ENCODE measurements at places on chromosomes 1 and 21. TPM values are rescaled to one million over a fixed set of nuclear protein-coding genes. Genes with fewer than 3 reads are reported as not detected.
A peak's percentile ranks its signal among the peaks of the same experiment; 100 is the strongest.

The MAEL gene
- total RNA-seq = not detected

The UBXN10 gene
- total RNA-seq = 1.2 TPM

DNA sequence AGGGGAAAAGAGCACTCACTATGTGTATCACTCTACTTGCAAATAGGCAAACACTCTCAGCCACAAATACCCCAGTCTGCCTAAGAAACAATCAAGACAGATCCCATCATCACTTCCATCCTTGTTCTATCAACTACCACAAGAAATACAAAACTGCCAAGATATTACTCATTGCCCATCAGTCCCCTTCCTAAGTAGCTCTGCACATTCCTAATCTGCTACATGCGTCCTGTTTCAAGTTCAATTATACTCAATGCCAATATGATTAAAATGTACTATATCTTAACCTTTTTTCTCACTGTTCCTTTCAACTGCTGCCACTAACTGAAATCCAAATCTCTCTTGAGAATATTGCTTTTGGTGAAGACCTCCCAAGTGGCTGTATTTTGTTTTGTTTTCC, 1688.4 kb downstream of the PLA2G4A start:
- H3K36me3 ChIP-seq = no peaks in the 10 kb centered on the region
- H3K27me3 ChIP-seq = no peaks in the 10 kb centered on the region
- no peak for DNase-seq
- H3K27ac ChIP-seq = no peak overlapping the region
- no peak overlapping the region for H3K4me3 ChIP-seq

DNA sequence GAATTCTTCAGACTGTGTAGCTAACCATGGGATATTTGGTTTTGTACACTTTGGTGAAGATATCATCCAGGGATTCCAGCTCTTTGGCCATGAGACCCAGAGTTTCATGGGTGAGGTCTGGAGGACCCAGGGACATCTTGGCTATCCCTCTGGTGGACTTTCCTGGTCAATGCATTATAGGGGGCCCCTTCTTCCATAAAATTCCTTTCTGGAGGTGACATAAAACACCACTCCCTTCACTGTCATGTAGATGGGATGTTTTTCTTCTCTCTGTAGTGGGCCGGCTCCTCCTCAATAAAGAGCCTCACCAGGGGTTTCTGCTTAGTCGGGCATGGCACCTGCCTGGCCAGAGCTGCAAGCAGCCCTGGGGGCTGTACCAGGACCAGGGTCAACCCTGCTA, 2.2 kb downstream of the ATPAF1 start:
- H3K27ac ChIP-seq = no peak overlapping the region
- no peaks in the 10 kb centered on the region for H3K27me3 ChIP-seq
- H3K4me1 ChIP-seq = peaks cover 16% of the 10 kb centered on the region
- peaks cover 17% of the 10 kb centered on the region for H3K36me3 ChIP-seq

- H3K4me1 ChIP-seq = peaks cover 22% of the 10 kb centered on the region
- peaks cover 11% of the 10 kb centered on the region for H3K36me3 ChIP-seq
- no peaks in the 10 kb centered on the region for H3K27me3 ChIP-seq
- DNase-seq = no peak
- no peak overlapping the region for H3K27ac ChIP-seq
Observed at GRCh38 chr21:34004013-34004938, 69.1 kb upstream of the MRPS6 start.

- no peak overlapping the region for H3K27ac ChIP-seq
- H3K4me1 ChIP-seq = no peaks in the 10 kb centered on the region
- no peak overlapping the region for H3K4me3 ChIP-seq
- DNase-seq = no peak
- peaks cover 15% of the 10 kb centered on the region for H3K27me3 ChIP-seq
Observed at GRCh38 chr1:61626816-61627215, 98.1 kb downstream of the TM2D1 start.

DNA sequence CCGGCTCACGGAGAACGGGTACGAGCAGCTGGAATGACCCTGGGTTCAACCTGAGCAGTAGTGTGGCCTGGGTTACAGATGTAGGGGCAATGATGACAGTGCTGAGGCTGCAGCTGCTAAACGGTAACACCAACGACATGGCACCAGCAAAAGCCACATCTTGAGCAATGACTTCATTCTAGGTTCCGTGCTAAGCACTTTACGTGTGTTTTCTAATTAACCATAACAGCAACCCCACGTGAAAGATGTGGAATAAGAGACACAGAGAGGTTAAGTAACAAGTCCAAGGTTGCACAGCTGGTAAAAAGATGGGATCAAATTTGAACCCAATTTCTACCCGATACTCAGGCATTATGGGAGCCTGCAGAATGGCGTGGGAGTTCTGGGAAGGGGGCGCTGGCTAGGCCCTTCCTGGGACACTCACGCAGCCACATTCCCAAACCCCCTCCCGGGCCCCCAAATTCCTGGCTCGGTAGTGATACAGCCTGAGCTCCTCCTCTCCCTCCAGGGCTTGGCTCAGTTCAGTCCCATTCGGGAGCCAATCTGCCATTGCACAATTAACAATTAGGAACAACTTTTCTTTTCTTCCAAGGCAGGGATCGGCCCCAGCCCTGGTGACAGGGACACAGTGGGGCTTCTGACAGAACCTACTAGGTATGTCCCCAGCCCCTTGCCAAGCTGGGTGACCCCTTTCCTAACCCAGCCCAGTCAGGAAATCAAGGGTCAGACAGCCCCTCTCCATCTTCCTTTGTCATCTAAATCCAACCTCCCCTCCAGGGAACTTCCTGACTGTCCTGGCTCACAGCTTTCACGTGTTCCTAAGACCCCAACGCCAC, 23.8 kb upstream of the ECE1 start:
- H3K4me1 ChIP-seq = peaks cover 36% of the 10 kb centered on the region
- H3K27ac ChIP-seq = no peak overlapping the region
- H3K36me3 ChIP-seq = peaks cover 31% of the 10 kb centered on the region
- no peaks in the 10 kb centered on the region for H3K27me3 ChIP-seq
- no peak overlapping the region for H3K4me3 ChIP-seq

DNA sequence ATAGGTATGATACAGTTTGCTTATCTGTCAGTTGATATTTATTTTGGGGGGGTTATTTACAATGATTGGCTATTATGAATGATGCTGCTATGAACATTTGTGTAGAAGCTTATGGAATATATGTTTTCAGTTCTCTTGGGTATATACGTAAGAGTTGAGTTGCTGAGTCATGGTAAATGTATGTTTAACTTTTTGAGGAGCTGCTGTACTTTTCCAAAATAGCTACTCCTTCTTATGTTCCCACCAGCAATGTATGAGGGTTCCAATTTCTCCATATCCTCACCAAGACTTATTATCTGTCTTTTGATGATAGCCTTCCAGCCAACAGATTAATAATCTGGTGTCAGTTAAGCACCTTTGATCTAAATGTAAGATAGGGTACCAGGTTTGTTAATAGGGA, 11.9 kb downstream of the SOAT1 start:
- DNase-seq = no peak
- H3K36me3 ChIP-seq = peaks cover 48% of the 10 kb centered on the region
- peaks cover 12% of the 10 kb centered on the region for H3K4me1 ChIP-seq
- no peaks in the 10 kb centered on the region for H3K27me3 ChIP-seq

- H3K27ac ChIP-seq = no peak overlapping the region
- no peaks in the 10 kb centered on the region for H3K36me3 ChIP-seq
Observed at GRCh38 chr1:8095584-8095983, 69.5 kb upstream of the ERRFI1 start.

DNA sequence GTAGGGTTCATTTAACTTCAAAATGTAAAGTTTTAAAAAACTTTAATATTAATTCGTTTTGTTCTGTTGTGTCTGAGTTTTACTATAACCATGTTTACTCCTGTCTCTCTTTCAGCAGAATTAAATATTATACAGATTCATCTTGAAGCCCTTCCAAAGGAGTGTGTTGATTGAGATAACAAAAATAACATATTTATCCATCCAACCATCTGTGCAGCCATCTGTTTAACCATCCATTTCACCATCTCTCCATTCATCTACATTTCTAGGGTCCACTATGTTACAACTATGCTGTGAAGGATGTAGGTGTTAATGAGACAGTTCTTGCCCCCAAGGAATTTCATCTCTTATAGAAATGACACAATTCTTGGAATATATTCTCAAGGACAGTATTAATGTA, 36.0 kb upstream of the GNG12 start:
- peaks cover 9% of the 10 kb centered on the region for H3K27me3 ChIP-seq
- no peak for DNase-seq
- H3K27ac ChIP-seq = no peak overlapping the region
- no peak overlapping the region for H3K4me3 ChIP-seq

GRCh38 chr21:19540287-19540686, 1136.7 kb upstream of the TMPRSS15 start:
- no peak overlapping the region for H3K27ac ChIP-seq
- no peaks in the 10 kb centered on the region for H3K27me3 ChIP-seq
- H3K4me3 ChIP-seq = no peak overlapping the region
- no peak for DNase-seq

DNA sequence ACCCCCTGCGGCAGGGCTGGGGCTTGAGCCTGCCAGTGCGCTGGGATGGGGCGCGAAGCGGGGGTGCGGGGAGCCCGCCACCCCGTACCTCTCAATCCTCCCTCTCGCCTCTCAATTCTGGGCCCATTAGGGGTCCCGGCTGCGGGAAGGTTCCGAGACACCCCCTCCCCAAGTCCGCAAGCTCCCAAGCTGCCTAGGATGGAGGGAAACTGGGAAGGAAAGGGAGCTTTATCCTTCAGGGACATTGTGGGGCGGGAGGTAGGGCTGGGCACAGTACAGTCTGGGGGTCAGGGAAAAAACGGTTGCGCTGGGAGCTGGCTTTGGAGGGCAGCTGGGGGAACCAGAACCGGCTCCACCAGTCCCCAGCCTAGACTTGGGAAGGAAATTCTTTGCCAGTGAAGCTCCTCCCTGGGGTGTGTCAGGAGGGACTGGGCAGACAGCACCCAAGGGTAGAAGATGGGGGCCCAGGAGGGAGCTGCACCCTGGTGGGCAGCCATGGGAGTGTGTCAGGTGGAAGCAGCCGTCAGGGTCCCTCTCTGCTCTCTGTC, 904 bp downstream of the GJB3 start:
- no peak for DNase-seq
- H3K27ac ChIP-seq = no peak overlapping the region
- H3K4me1 ChIP-seq = peaks cover 2% of the 10 kb centered on the region

The SPATA17 gene
- not detected for total RNA-seq

The TMEM82 gene
- not detected for total RNA-seq

GRCh38 chr1:94667818-94668217, 126.3 kb upstream of the F3 start:
- H3K4me3 ChIP-seq = no peak overlapping the region
- no peak for DNase-seq
- no peaks in the 10 kb centered on the region for H3K36me3 ChIP-seq
- no peak overlapping the region for H3K27ac ChIP-seq
- H3K27me3 ChIP-seq = peaks cover 13% of the 10 kb centered on the region

GRCh38 chr1:219444474-219444873, 168.4 kb downstream of the ZC3H11B start:
- H3K27ac ChIP-seq = no peak overlapping the region
- DNase-seq = no peak
- no peak overlapping the region for H3K4me3 ChIP-seq

DNA sequence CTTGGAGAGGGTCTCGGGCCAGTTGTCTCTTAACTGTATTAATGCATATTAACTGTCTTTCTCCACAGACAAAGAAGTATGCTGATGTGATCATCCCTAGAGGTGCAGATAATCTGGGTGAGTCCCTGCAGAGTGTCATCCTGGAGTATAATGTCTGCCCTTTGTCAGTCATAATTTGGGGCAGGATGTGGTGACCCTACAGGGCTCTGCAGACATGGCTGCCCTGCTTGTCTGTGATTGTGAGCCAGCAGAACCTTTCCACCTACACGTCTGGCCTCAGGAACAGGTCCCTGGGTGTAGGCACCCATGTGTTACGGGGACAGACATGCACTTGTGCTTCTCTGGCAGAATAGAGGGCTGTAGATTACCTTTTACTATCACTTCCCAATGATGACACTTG, 78.4 kb downstream of the UCK2 start:
- DNase-seq = peak; percentile 61
- H3K27ac ChIP-seq = no peak overlapping the region
- peaks cover 6% of the 10 kb centered on the region for H3K4me1 ChIP-seq
- H3K36me3 ChIP-seq = peaks cover 30% of the 10 kb centered on the region
- H3K4me3 ChIP-seq = no peak overlapping the region

The IFI44L gene
- total RNA-seq = 23.5 TPM

- no peaks in the 10 kb centered on the region for H3K27me3 ChIP-seq
- no peaks in the 10 kb centered on the region for H3K4me1 ChIP-seq
- H3K4me3 ChIP-seq = no peak overlapping the region
- H3K36me3 ChIP-seq = peaks cover 10% of the 10 kb centered on the region
Observed at GRCh38 chr1:170556917-170557316, 25.0 kb downstream of the GORAB start.

The PACC1 gene
- 19.4 TPM for total RNA-seq

- no peak for DNase-seq
- no peaks in the 10 kb centered on the region for H3K36me3 ChIP-seq
- H3K27me3 ChIP-seq = no peaks in the 10 kb centered on the region
- no peak overlapping the region for H3K27ac ChIP-seq
- H3K4me3 ChIP-seq = no peak overlapping the region
Observed at GRCh38 chr1:211210052-211210451, 49.1 kb upstream of the RCOR3 start.

- H3K27me3 ChIP-seq = no peaks in the 10 kb centered on the region
- peak overlapping the region; percentile 76 for H3K27ac ChIP-seq
- peak overlapping the region; percentile 18 for H3K4me3 ChIP-seq
- H3K36me3 ChIP-seq = peaks cover 11% of the 10 kb centered on the region
- H3K4me1 ChIP-seq = peaks cover 23% of the 10 kb centered on the region
- DNase-seq = peak; percentile 71
Observed at GRCh38 chr21:44881198-44881872, 7.8 kb upstream of the PTTG1IP start.

DNA sequence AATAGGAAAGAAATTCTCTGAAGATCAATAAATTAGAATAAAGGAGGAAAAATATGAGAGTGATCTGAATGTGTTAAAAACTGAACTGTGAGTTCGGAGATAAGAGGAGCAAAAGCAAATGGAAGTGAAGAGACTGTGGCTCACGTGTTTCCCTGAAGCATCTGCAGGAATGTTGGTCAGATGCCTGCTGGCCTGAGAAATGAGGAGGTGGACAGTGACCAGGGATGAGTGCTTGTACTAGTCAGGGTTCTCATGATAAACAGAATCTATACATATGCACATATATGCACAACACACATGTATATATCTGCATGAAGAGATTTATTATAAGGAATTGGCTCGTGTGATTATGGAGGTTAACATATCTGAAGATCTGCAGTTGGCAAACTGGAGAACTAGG, 103.4 kb upstream of the TIAM1 start:
- H3K36me3 ChIP-seq = peaks cover 14% of the 10 kb centered on the region
- peaks cover 36% of the 10 kb centered on the region for H3K4me1 ChIP-seq
- H3K27ac ChIP-seq = no peak overlapping the region
- no peak for DNase-seq

DNA sequence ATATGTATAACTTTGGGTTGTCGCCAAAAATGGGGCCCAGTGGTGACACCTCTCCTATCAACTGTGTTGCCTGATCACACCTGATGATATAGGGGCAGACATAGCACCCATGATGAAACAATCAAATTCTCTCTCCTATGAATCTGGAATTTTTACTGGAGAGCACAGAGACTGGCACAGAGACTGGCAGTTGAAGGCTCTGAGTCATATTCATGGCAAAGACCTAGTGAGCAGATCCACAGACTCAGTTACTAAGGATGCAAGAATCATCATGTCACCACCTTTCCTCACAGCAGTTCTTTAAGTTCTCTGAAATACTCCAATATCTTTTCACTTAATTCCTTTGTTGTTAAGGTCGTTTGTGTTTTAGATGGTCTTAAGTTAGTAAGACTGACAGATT, 60.0 kb downstream of the APCS start:
- no peaks in the 10 kb centered on the region for H3K4me1 ChIP-seq
- DNase-seq = no peak
- no peak overlapping the region for H3K27ac ChIP-seq
- no peaks in the 10 kb centered on the region for H3K36me3 ChIP-seq

Data from activated CD4-positive, alpha-beta T cell treated with anti-CD3 and anti-CD28 coated beads, Interleukin-2, amount 10 ng/mL, durations not matched to agents 24 days and 14 days (primary cell).